ENCODE measurements at places on chromosomes 3 and 15.

DNA sequence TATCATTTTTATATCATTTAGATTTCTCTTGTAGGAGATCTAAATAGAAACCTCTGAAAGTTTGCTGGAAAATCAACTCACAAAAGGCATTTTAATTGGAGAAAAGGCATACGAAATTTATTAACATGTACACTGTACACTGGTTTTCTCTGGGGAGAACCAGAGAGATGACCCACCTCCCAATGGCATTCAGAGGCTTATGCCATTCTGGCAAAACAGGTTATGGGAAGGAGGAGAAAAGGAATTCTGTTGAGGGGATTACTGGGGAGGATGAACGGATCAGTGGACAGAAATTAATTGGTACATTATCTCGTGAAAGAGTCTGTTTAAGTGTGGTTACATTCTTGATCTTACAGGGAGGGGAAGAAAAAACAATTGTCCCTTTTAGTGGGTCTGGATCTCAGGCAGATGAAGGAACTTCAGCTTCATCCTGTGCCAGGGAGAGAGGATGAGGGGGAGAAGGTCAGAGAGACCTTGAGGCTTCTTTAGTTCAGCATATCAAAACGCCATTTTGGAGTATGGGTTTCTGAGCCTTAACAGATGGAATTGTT is 16.5 kb downstream of the RAB11A start:
- peaks cover 46% of the 10 kb centered on the region for H3K36me3 ChIP-seq

GRCh38 chr3:180961087-180961486 is 28.4 kb downstream of the DNAJC19 start:
- H3K36me3 ChIP-seq = peaks cover 52% of the 10 kb centered on the region
- no peaks in the 10 kb centered on the region for H3K27me3 ChIP-seq
- no peaks in the 10 kb centered on the region for H3K4me1 ChIP-seq
- H3K27ac ChIP-seq = no peak overlapping the region

- H3K4me1 ChIP-seq = peaks cover 17% of the 10 kb centered on the region
Measured at GRCh38 chr3:138949002-138949418, 2.0 kb downstream of the FOXL2NB start.

DNA sequence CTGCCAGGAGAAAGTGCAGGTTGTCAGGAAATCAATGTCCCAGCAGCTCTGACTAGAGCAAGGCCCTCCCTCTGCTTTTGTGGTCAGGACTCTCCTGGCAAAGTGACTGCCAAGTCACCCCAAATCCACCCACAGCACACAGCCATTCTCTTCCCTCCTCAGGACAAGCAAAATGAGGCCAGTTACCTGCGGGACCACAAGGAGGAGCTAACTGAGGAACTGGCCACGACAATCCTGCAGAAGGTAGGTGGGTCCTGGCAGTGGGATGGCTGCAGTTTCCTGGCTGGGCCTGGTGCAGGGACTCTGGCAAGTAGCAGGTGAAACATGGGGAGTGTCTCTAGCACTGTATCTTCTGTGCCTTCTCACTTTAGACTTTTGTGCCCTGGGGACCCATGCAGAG is 142.5 kb upstream of the EIF1B start:
- H3K27me3 ChIP-seq = peaks cover 17% of the 10 kb centered on the region
- H3K36me3 ChIP-seq = no peaks in the 10 kb centered on the region
- no peak overlapping the region for H3K4me3 ChIP-seq
- no peak overlapping the region for H3K27ac ChIP-seq
- H3K4me1 ChIP-seq = peaks cover 4% of the 10 kb centered on the region
- DNase-seq = no peak

DNA sequence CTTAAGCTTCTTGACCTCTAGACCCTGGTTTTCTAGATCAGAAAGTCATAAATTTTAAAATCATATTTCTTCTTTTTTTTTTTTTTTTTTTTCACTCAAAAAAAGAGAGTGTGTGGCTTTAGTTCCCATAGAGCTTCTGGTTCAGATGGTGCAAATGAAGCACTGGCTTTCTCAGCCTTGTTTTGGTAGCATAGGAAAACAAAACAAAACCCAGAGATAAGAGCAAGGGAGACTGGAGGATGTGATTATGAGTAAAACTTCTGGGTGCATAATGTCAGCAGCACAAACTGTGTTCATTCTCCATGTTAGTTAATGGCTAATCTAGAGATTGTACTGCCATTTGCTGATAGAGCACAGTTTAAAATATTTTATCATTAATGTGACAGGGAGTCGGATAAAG is 55.4 kb downstream of the RARB start:
- H3K4me1 ChIP-seq = no peaks in the 10 kb centered on the region
- H3K36me3 ChIP-seq = no peaks in the 10 kb centered on the region
- no peak overlapping the region for H3K4me3 ChIP-seq
- no peak for DNase-seq
- no peaks in the 10 kb centered on the region for H3K27me3 ChIP-seq
- H3K27ac ChIP-seq = no peak overlapping the region

- H3K4me3 ChIP-seq = no peak overlapping the region
- no peaks in the 10 kb centered on the region for H3K36me3 ChIP-seq
- no peaks in the 10 kb centered on the region for H3K4me1 ChIP-seq
- H3K27ac ChIP-seq = no peak overlapping the region
- no peak for DNase-seq
Measured at GRCh38 chr3:12194669-12195161, 36.0 kb upstream of the TIMP4 start.

- H3K27ac ChIP-seq = no peak overlapping the region
- H3K27me3 ChIP-seq = no peaks in the 10 kb centered on the region
- peaks cover 50% of the 10 kb centered on the region for H3K36me3 ChIP-seq
- DNase-seq = no peak
- no peak overlapping the region for H3K4me3 ChIP-seq
- H3K4me1 ChIP-seq = no peaks in the 10 kb centered on the region
Measured at GRCh38 chr15:34147371-34148140, 45.7 kb downstream of the PGBD4 start.

GRCh38 chr3:179710079-179710478 is 57.2 kb downstream of the USP13 start:
- DNase-seq = no peak
- H3K27me3 ChIP-seq = no peaks in the 10 kb centered on the region
- peaks cover 9% of the 10 kb centered on the region for H3K36me3 ChIP-seq
- no peak overlapping the region for H3K27ac ChIP-seq

DNA sequence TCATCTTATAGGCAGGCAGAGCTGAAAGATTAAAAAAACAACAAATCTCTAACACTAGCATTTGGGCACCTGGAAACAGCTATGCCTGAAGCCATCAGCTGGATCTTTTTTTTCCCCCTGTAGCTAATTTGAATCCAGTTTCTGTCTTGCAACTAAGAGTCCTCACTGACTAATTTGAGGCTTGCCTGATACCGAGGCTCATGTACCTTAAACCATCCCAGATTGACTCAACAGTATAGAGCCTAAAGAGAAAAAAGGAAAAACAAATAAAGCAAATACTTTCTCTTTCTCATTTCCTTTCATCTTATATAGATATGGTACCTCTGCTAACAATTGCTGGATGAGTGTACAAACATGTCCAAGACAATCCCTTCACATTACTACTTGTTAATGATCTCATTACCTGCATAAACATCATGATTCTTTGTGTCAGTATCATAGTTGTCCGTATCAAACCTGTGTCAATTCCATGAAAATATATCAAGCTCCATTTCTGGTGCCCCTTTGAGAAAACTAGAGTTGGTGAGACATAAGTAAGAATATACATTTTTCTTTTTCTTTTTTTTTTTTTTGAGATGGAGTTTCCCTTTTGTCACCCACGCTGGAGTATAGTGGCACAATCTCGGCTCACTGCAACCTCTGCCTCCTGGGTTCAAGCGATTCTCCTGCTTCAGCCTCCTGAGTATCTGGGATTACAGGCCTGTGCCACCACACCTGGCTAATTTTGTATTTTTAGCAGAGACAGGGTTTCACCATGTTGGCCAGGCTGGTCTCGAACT is 43.1 kb downstream of the BHLHE40 start:
- no peaks in the 10 kb centered on the region for H3K27me3 ChIP-seq
- DNase-seq = no peak
- H3K4me3 ChIP-seq = no peak overlapping the region

- H3K27ac ChIP-seq = no peak overlapping the region
- H3K4me3 ChIP-seq = no peak overlapping the region
- no peaks in the 10 kb centered on the region for H3K4me1 ChIP-seq
- H3K36me3 ChIP-seq = no peaks in the 10 kb centered on the region
- no peak for DNase-seq
- H3K27me3 ChIP-seq = peaks cover 33% of the 10 kb centered on the region
Measured at GRCh38 chr15:59703979-59704796, 15.1 kb upstream of the BNIP2 start.

GRCh38 chr15:55589287-55589686 is 1.1 kb upstream of the PYGO1 start:
- H3K27ac ChIP-seq = no peak overlapping the region
- DNase-seq = no peak
- H3K27me3 ChIP-seq = peaks cover 40% of the 10 kb centered on the region
- no peaks in the 10 kb centered on the region for H3K4me1 ChIP-seq
- H3K36me3 ChIP-seq = peaks cover 2% of the 10 kb centered on the region
- peak overlapping the region; percentile 75 for H3K4me3 ChIP-seq

GRCh38 chr15:101349047-101349951 is 54.3 kb upstream of the SNRPA1 start:
- H3K4me1 ChIP-seq = no peaks in the 10 kb centered on the region
- no peak overlapping the region for H3K4me3 ChIP-seq
- no peak for DNase-seq
- H3K36me3 ChIP-seq = no peaks in the 10 kb centered on the region

- H3K4me3 ChIP-seq = peak overlapping the region; percentile 46
- peaks cover 2% of the 10 kb centered on the region for H3K36me3 ChIP-seq
- H3K4me1 ChIP-seq = peaks cover 9% of the 10 kb centered on the region
- H3K27me3 ChIP-seq = peaks cover 64% of the 10 kb centered on the region
- H3K27ac ChIP-seq = no peak overlapping the region
Measured at GRCh38 chr15:80780416-80781221, 1.4 kb downstream of the CEMIP start.

DNA sequence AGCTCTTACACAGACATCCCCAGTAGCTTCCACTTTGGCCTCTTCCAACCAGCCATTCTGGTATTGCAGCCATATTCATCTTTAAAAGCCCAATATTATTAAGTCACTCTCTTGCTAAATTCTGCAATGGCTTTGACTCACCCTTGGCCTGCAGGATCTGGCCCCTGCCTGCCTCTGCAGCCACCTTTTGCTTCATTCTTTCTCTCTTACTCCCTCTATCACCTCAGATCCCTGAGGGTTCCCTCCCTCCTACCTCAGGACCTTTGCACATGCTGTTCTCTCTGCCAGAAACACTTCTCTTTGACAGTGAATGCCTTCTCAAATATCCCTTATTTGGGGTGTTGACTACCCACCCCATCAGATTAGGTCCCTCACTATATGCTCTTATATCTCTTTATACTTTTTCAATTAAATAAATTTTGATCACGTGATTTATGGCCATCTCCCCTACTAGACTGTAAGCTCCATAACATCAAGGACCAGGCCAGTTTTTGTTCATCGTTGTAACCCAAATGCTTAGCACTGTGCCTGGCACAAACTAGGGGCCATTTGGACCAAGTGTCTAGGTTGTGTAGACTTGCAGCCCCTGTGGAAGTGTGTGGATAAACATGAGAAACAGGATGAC is 32.3 kb upstream of the UBE2Q2 start:
- no peak overlapping the region for H3K27ac ChIP-seq
- H3K27me3 ChIP-seq = peaks cover 9% of the 10 kb centered on the region
- no peaks in the 10 kb centered on the region for H3K36me3 ChIP-seq
- DNase-seq = no peak
- no peak overlapping the region for H3K4me3 ChIP-seq
- H3K4me1 ChIP-seq = no peaks in the 10 kb centered on the region

DNA sequence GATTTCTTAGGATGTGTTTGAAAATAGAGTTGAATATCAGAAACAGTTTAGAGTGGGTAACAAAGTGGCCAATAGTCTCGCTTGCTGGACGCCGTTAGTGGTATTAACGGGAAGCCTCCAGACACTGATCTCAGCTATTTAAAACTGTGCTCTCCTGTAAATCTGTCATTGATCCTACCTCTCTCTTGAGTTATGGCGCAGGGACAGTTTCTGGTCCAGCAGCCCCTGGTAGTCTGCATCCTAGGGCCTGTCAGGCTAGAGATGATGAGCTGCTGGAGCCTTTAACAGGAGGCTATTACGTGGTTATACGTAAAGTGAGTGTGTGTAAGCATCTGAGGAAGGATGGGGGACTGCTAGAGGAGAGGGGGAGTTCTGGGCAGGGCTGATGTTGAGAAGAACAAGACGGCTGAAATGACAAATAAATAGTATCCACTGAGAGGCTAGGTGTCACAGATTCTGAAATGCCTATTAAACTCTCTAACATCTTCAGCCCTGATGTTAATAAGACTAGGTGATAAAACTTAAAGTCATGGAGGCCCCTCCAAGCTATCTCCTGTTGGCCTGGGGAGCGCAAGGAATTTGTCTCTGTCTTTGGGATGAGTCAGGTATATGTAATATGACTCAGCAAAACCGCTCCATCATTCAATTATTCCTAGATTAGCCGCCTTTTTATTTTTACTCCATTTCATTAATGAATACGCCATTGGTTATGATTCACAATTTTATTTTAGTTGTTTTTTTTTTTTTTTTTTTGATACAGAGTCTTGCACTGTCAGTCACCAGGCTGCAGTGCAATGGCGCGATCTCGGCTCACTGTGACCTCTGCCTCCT is 155.7 kb downstream of the GREM1 start:
- no peaks in the 10 kb centered on the region for H3K4me1 ChIP-seq
- no peak for DNase-seq
- no peak overlapping the region for H3K4me3 ChIP-seq
- peaks cover 12% of the 10 kb centered on the region for H3K36me3 ChIP-seq

DNA sequence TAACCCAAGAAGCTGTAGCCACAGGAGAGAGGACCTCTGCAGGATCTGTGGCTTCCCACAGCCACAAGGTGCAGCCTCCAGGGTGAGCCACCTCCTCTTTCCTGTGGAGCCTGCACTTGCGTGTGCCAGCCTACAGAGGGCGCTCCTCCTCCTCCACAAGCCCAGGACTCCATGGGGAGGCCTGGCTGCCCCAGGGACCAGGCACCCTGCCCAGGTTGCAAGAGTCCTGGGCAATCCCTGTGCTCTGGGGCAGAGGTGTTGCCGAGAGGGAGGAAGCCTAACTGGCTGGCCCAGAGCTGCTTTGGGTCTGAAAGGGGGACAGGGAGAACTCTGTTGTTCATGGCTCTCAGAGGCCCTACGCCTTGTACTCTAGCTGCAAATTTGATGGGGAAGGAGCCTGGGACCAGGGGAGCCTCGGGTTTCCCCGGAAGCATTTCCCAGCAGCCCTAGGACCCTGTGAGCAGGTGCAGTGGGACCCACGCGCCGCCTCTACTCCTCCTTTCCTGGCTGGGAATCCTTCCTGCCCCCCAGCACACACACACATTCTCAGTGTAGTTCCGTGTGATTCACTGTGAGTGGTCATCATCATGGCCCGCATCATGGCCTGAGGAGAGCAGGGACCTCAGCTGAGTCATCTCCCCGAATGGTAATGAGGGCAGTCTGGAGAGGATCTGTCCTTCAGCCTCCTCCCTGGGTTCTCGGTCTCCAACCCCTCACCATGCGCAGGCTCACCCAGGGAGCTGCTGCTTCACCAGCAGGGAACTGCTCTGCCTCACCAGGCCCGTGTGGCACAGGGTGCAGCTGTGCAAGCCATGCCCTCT is 24.3 kb downstream of the TBC1D21 start:
- no peaks in the 10 kb centered on the region for H3K36me3 ChIP-seq
- H3K4me1 ChIP-seq = no peaks in the 10 kb centered on the region
- no peak overlapping the region for H3K4me3 ChIP-seq
- H3K27ac ChIP-seq = no peak overlapping the region
- peak; percentile 33 for DNase-seq
